Activated T-cell treated with anti-CD3 and anti-CD28 coated beads, Interleukin-2, amount 50 U/mL, for 24 hours (primary cell): ENCODE measurements at places on chromosomes 2 and 18.

DNA sequence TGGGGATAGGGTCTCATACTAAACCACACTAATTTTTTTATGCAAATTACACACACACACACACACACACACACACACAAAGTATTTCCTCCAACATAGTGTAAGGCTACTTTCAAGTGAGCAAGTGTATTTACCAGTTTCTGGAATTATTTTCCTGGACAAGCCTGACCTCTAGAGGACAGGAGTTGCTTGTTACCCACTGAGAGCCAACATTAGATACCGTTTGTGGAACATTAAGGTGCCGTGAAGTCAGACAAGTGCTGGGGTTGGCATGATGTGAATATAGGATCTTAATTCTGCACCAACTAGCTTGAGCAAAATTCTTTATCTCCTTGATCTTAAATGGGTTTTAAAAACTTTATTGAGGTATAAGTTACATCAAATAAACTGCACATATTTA lies 39.3 kb upstream of the SERPINB2 start:
- H3K36me3 ChIP-seq = no peaks in the 10 kb centered on the region
- H3K27ac ChIP-seq = no peak overlapping the region
- H3K4me1 ChIP-seq = no peaks in the 10 kb centered on the region
- H3K27me3 ChIP-seq = peaks cover 17% of the 10 kb centered on the region
- no peak for DNase-seq

GRCh38 chr2:172279813-172280212 lies 147.6 kb upstream of the ITGA6 start:
- no peak overlapping the region for H3K4me3 ChIP-seq
- peaks cover 15% of the 10 kb centered on the region for H3K27me3 ChIP-seq
- H3K27ac ChIP-seq = no peak overlapping the region
- no peaks in the 10 kb centered on the region for H3K36me3 ChIP-seq

DNA sequence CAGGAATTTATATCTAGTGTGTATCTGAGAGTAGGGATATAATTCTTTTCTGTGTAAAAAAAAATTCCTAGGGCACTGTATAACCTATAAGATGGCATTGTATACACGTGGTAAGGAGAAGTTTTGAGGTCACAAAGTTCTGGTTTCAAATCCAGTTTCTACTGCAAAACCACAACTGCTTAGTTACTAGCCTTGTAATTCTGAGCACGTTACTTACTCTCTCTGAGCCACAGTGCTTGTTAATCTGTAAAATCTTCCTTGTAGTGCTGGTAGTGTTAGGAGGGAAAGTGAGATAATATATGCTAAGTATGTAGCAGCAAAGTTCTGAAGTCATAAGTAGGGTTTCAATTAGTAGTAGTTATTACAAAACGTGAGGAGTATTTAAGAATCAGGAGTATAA lies 175.4 kb downstream of the SATB2 start:
- no peak overlapping the region for H3K27ac ChIP-seq
- no peaks in the 10 kb centered on the region for H3K36me3 ChIP-seq
- no peaks in the 10 kb centered on the region for H3K4me1 ChIP-seq
- H3K27me3 ChIP-seq = no peaks in the 10 kb centered on the region
- H3K4me3 ChIP-seq = no peak overlapping the region

DNA sequence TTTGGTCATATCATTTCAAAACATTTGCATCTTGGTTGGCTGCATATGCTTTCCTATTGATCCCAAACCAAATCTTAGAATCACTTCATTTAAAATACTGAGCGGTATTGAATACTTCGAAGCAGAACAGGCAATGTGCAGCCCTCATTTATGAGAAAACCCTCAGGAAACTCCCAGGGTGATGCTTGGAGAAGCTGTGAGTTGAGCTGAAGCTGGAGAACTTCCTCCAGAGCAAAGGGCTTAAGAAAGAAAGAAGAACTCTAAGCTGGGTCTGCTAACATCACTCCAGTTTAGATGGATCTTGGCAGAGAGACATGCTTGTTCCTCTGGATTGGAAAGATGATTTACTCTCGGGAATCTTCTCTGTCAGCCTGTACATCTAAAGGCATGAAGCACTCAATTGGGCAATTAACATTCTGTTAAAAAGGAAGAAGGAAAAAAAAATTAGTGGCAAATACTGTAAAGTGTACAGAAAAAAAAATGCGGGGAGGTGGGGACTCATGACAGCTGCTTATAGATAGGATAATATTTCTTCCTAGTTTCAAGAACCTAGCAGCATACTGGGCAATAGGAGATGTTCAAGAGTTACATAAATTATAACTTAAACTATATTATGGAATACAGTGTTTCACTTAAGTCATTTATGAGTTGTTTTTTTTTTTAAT lies 49.5 kb downstream of the ATIC start:
- H3K4me3 ChIP-seq = no peak overlapping the region
- H3K27me3 ChIP-seq = no peaks in the 10 kb centered on the region
- no peak overlapping the region for H3K27ac ChIP-seq
- H3K36me3 ChIP-seq = peaks cover 90% of the 10 kb centered on the region
- DNase-seq = no peak

- H3K4me3 ChIP-seq = peak overlapping the region; percentile 60
- peaks cover 95% of the 10 kb centered on the region for H3K4me1 ChIP-seq
- peak overlapping the region; percentile 100 for H3K27ac ChIP-seq
- peaks cover 63% of the 10 kb centered on the region for H3K36me3 ChIP-seq
- no peak for DNase-seq
- H3K27me3 ChIP-seq = no peaks in the 10 kb centered on the region
Measured at GRCh38 chr18:63216516-63217311, 102.9 kb downstream of the BCL2 start.

DNA sequence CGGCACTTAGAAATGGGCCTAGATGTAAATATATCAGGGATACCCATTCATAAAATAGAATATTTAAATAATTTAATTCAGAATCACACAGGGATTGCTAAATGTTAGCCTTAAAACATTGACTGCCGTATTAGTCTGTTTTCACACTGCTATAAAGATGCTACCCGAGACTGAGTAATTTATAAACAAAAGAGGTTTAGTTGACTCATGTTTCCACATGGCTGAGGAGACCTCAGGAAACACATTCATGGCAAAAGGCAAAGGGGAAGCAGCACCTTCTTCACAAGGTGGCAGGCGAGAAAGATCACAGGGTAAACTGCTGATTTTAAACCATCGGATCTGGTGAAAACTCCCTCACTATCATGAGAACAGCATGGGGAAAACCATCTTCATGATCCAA lies 223.6 kb upstream of the GULP1 start:
- H3K4me3 ChIP-seq = no peak overlapping the region
- no peaks in the 10 kb centered on the region for H3K4me1 ChIP-seq
- H3K27ac ChIP-seq = no peak overlapping the region
- no peak for DNase-seq
- H3K36me3 ChIP-seq = no peaks in the 10 kb centered on the region

DNA sequence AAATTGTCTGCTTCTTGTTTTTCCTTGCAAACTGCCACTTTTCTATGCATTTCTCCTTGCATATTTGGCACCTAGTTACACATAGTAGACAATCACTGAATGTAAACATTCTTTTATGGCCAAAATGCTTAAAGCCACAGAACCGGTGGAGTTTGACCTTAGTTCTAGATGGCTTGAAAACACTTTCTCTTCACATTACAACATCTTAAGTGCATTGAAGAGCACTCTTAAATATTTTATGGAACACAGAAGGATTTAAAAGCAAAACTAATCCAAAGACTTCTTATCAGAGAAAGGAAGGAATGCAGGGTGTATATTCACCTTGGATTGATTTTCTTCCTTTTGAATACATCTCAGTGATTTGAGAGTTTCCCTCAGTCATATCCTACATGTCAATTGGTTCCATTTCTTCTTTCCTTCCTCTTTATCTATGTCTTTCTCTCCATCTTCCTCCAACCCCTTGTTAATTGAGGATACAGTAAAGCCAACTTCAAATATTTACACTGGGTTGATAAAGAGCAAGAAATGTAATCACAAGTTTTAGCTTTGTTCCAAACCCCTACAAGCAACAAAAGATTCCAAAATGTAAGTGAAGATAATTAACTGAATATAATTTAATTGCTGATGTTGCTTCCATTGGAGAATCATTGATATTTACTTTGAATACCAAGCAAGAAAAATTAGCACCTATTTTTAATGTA lies 548.0 kb downstream of the CNTNAP5 start:
- H3K4me3 ChIP-seq = no peak overlapping the region
- no peaks in the 10 kb centered on the region for H3K36me3 ChIP-seq
- H3K27me3 ChIP-seq = no peaks in the 10 kb centered on the region
- H3K27ac ChIP-seq = no peak overlapping the region

GRCh38 chr2:165697748-165698443 lies 96.2 kb downstream of the GALNT3 start:
- no peak overlapping the region for H3K4me3 ChIP-seq
- H3K27me3 ChIP-seq = peaks cover 9% of the 10 kb centered on the region
- H3K36me3 ChIP-seq = no peaks in the 10 kb centered on the region
- DNase-seq = no peak
- H3K4me1 ChIP-seq = no peaks in the 10 kb centered on the region

DNA sequence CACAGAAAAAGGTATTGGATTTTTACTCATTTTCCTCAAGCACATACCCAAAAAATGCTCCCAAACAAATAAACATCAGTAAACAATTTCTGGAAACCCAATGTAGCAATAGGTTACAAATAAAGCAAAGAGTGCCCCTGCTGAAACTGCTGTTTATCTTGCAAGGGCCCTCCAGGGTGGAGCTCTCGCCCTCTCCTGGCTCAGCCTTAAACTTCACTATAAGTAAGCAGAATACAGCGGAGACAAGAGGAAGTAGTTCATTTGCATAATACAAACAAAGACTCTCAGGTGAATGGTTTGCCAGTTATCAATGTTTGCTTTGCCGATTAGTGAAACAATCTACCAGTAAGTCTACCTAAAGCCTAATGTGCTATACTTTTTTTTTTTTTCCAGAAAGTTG lies 437.6 kb downstream of the DLGAP1 start:
- peaks cover 1% of the 10 kb centered on the region for H3K4me1 ChIP-seq
- no peak overlapping the region for H3K4me3 ChIP-seq
- no peak overlapping the region for H3K27ac ChIP-seq
- no peak for DNase-seq

DNA sequence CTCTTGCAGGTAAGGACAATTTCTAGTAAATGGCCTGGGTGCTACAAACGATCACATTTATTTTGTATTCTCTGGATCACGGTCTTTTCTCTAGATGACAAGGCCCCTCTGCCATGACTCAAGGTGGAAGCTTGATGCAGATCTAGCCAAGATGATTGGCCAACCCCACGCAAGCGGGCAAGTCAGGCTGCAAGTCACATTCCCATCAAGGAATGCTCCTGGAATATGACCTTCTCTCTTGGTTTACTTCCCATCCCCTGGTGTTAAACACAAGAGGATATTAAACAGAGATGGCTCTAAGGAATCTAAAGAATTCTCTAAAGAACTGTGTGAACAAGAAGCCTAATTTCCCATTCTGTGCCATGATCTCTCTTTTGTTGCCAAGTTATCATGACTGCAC lies 97.3 kb upstream of the SERPINE2 start:
- no peaks in the 10 kb centered on the region for H3K36me3 ChIP-seq
- H3K27ac ChIP-seq = no peak overlapping the region
- no peaks in the 10 kb centered on the region for H3K4me1 ChIP-seq
- peaks cover 27% of the 10 kb centered on the region for H3K27me3 ChIP-seq

DNA sequence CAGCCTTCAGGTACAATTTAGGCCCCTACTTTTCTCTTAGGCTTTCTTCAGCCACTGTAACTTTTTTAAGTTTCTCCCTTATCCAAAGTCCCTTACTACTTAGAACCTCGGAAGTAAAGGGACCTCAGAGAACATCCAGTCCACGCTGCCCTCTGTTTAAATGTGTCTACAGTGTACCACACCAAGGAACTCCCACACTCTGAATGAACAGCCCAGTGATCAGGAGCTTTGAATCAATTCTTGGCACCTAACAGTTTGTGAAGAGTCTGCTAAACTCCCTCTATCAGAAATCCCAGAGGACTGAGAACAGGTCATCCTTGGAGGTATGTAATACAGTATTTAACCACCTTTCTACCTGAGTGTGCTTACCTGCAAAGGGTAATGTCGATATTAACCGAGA lies 11.6 kb upstream of the MALT1 start:
- H3K4me3 ChIP-seq = no peak overlapping the region
- H3K36me3 ChIP-seq = no peaks in the 10 kb centered on the region
- H3K4me1 ChIP-seq = peaks cover 50% of the 10 kb centered on the region
- no peaks in the 10 kb centered on the region for H3K27me3 ChIP-seq

- H3K4me3 ChIP-seq = peak overlapping the region; percentile 31
- DNase-seq = peak; percentile 73
- no peak overlapping the region for H3K27ac ChIP-seq
- H3K36me3 ChIP-seq = no peaks in the 10 kb centered on the region
- peaks cover 2% of the 10 kb centered on the region for H3K4me1 ChIP-seq
Measured at GRCh38 chr2:61793389-61793836, 60.4 kb downstream of the FAM161A start.

- no peak overlapping the region for H3K27ac ChIP-seq
- no peaks in the 10 kb centered on the region for H3K27me3 ChIP-seq
- H3K4me1 ChIP-seq = peaks cover 45% of the 10 kb centered on the region
Measured at GRCh38 chr18:35609236-35609635, 27.7 kb downstream of the GALNT1 start.

GRCh38 chr2:228072669-228073068 lies 108.8 kb downstream of the SPHKAP start:
- no peak overlapping the region for H3K4me3 ChIP-seq
- H3K36me3 ChIP-seq = no peaks in the 10 kb centered on the region
- no peaks in the 10 kb centered on the region for H3K27me3 ChIP-seq
- H3K27ac ChIP-seq = no peak overlapping the region
- no peak for DNase-seq

GRCh38 chr2:19868224-19868623 lies 33.6 kb downstream of the TTC32 start:
- peak overlapping the region; percentile 47 for H3K27ac ChIP-seq
- peaks cover 4% of the 10 kb centered on the region for H3K27me3 ChIP-seq
- H3K4me3 ChIP-seq = peak overlapping the region; percentile 85
- peaks cover 6% of the 10 kb centered on the region for H3K36me3 ChIP-seq
- DNase-seq = no peak

- peak overlapping the region; percentile 99 for H3K27ac ChIP-seq
- peak overlapping the region; percentile 97 for H3K4me3 ChIP-seq
- peaks cover 77% of the 10 kb centered on the region for H3K36me3 ChIP-seq
Measured at GRCh38 chr2:55231546-55232083, 478 bp downstream of the CLHC1 start.

- no peak overlapping the region for H3K4me3 ChIP-seq
- no peaks in the 10 kb centered on the region for H3K36me3 ChIP-seq
- no peak overlapping the region for H3K27ac ChIP-seq
- H3K4me1 ChIP-seq = peaks cover 53% of the 10 kb centered on the region
Measured at GRCh38 chr2:111053825-111054515, 66.7 kb upstream of the BCL2L11 start.

DNA sequence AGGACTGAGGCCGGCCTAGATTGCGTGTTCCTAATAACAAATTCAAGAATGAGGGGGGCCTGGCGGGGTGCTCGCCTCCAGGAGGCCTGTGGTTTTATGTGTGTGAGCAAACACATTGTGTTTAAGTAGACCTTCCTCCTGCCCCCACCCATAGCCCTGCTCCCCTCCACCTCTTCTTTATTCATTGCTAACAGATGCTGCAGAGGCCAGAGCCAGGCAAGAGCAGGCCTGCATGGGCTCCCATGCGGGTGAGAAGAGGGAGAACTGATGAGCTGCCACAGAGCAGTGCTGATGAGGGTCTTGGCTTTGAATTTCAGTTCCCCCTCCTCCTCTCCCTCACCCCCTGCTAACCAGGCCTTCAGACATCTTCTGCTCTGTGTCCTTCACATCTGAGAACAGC lies 154.6 kb downstream of the OSR1 start:
- H3K4me3 ChIP-seq = no peak overlapping the region
- H3K27ac ChIP-seq = no peak overlapping the region
- no peaks in the 10 kb centered on the region for H3K4me1 ChIP-seq
- no peak for DNase-seq

- H3K4me3 ChIP-seq = no peak overlapping the region
- H3K27me3 ChIP-seq = peaks cover 9% of the 10 kb centered on the region
- DNase-seq = no peak
- H3K4me1 ChIP-seq = peaks cover 3% of the 10 kb centered on the region
Measured at GRCh38 chr2:88342749-88343148, 109.7 kb downstream of the FOXI3 start.

GRCh38 chr2:112644155-112644932 lies 1.4 kb upstream of the SLC20A1 start:
- H3K4me1 ChIP-seq = peaks cover 54% of the 10 kb centered on the region
- H3K4me3 ChIP-seq = peak overlapping the region; percentile 81
- no peak for DNase-seq
- peaks cover 29% of the 10 kb centered on the region for H3K36me3 ChIP-seq
